ENCODE measurements at places on chromosomes 5 and 9.

- DNase-seq: peak; percentile 95
These were observed 146.2 kb downstream of the GOLPH3 start for GRCh38 chr5:32027717-32028458.

GRCh38 chr5:154397652-154398406 is 48.0 kb upstream of the SAP30L start:
- no peak for DNase-seq

DNA sequence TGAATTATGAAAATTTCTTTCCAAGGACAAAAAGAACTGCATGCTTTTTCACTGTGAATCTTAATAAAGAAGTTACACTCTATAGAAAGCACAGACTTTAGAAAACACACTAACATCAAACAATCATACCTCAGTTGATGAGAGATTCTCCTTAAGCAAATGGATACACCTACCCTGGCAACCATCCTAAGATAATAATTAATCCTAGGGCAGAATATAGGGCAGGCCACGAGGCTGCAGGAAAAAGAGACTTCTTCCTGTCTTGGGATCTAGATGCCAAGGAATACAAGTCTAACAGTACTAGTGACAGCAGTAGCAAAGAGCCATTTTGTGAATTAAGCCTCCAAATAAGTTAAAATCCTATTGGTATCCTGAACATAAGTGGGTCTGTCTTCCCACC is 395.4 kb downstream of the EFNA5 start:
- DNase-seq: no peak

GRCh38 chr9:1031951-1032601 is 18.1 kb upstream of the DMRT2 start:
- no peak for DNase-seq

DNA sequence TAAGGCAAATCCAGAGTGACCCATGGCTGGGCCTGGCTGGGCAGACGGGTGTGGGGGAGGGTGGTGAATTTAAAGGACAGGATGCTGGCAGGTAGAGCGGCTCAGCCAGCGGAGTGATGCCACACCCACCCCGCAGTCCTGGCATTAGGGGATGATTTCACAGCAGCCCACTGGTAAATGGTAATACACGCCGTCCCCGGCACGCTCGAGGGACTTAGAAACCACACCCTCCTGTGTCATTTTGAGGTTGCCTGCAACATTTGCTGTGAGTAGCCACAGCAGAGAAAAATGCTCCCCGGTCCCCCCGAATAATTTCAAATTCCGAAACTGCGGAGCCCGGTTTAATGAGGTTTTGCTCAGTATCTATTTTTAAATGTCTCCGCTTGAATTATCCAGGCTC is 71.3 kb upstream of the FCN2 start:
- DNase-seq: no peak

DNA sequence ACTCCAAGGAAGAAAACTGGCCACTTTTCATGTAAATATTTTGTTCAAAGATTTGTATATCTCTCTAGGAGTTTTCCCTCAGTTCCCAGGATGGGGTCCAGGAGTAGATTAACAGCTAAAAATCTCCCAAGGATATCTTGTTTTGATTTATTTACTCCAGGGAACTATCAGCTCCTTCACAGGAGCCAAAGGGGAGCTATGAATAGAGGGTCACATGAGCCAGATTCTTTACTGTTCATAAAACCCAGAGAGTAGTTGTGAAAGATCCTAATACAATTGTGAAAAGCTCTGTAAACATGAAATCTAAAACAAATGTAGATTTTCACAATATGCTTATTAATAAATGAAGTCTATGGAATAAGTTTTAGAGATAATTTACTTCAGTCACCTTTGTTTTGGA is 16.9 kb downstream of the DIMT1 start:
- DNase-seq: peak; percentile 6

- DNase-seq: no peak
These were observed 11.1 kb downstream of the PCDH1 start for GRCh38 chr5:141867139-141867538.

GRCh38 chr5:93017849-93018248 is 563.2 kb downstream of the NR2F1-AS1 start:
- DNase-seq: peak; percentile 19

GRCh38 chr5:155532621-155533311 is 519.2 kb downstream of the KIF4B start:
- no peak for DNase-seq
